Fibroblast of skin of back (primary cell): ENCODE measurements at places on chromosomes 12 and 14.

- DNase-seq: no peak
These were observed 341.2 kb upstream of the NAV3 start for GRCh38 chr12:77489331-77489970.

DNA sequence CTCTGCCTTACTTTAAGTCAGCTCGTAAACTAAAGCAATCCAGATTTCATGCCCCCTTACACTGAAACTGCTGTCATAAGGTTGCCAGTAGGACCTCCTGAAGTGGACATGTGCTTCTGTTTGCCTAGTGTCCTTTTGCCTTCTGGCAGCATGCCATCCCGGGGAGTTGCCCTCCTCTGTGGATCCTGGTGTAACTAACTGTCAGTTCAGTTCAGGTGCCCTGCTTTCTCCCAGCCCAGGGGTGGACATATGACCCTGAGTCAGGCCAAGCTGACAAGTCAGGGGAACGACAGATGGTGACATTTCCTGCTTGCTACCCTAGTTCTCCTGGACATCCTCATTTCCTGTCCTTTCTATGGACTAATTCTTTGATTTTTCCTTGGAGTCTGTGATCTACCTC lies 25.6 kb downstream of the AKAP6 start:
- DNase-seq: no peak

DNA sequence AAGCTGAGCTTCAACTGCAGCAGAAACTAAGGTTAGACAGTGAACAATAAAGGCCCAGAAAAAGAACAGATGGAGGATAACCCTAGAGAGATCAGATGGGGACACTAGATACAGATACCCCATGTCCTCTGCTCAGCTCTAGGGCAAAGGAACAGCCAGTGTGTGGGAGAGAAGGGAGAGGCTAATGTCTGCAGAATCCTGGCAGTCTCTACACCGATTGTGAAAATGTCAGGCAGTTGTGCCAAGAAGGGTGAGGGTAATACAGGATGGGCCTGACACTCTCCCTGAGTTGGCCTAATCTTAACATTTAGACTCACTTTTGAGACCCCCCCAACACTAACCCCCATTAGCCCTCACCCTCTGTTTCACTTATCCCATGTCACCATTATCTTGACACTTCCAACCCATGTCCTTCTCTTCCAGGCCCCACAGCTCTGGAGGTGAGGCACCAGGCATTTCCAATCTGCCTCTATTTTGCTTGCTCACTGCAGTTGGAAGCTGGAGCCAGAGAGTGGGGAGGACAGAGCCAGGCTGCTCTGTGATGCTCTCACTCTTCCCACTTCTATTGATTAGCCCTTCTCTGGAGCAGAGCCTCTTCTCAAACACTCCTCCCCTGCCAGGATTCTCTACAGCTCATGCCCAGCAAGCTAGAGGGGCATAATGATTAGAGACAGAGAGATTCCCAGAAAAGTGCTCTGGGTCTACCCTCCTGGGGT lies 3.0 kb upstream of the BLOC1S1 start:
- no peak for DNase-seq

- DNase-seq: no peak
These were observed 741.8 kb downstream of the TMEM121 start for GRCh38 chr14:106268013-106268727.

DNA sequence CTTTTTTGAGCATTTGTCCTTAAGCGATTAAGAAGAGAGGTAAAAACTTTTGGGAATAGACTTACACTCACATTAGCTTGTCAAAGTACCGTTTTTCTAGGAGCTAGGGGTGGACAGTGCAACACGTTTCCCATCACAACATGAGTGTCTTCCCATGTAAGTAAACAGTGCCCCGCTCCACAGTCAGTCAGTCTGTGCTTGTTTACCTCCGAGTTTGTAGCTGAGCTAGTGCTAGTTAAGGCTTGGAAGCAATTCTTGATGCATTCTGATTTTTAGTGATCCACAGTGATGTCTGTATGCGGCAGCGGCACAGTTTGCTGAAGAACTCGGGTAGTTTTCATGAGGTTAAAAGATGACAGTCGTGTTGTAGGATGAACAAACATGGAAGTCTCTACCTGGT lies 941 bp downstream of the ZDHHC17 start:
- DNase-seq: peak; percentile 16

DNA sequence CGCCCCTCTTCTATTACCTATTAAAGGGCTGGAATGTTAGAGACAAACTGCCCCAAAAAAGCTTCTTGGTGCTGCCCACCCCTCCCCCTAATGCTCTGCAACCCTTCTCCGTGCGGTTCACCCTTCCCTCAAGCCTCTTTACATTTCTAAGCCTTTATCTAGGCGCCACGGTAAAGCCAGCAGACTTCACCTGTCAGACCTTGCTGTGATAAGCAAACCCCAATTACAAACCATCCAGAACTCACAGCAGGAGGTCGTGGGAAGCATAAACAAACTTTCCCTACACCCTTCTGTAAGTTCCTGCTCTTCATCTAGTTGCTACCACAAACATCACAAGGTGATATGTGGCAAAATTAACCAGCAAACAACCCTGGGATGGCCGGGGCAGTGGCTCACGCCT lies 56.8 kb downstream of the MOK start:
- DNase-seq: no peak

DNA sequence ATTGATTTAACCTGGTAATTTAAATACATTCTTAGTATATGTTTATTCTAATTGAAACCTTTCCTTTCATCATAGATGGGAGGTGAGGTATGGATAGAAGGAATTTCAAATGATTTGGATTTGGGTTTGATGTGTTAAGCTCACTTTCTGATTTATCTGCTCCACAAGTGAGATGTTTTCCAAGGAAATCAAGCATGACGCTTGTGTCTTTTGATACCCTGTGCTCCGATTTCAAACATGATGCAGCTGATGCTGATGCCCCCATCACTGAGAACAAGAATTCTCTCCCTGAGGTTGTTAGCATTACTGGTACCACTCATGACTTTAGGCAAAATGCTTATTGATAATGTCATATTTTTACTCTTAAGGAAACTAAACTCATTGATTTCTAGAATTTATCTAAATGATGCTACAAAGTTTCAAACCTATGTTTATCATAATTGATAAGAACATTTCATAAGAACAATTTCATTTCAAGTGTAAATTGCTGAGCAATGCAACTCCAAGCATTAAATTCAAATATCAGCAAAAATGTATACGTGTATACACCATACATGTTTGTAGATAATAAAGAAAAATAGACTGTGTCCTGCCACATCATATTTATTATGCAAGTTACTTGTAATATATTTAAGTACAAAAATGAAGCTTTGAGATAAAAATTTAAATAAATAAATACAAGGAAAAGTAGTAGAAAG lies 75.5 kb upstream of the LRIG3 start:
- DNase-seq: no peak

GRCh38 chr12:15719230-15719629 lies 70.0 kb downstream of the EPS8 start:
- peak; percentile 42 for DNase-seq

DNA sequence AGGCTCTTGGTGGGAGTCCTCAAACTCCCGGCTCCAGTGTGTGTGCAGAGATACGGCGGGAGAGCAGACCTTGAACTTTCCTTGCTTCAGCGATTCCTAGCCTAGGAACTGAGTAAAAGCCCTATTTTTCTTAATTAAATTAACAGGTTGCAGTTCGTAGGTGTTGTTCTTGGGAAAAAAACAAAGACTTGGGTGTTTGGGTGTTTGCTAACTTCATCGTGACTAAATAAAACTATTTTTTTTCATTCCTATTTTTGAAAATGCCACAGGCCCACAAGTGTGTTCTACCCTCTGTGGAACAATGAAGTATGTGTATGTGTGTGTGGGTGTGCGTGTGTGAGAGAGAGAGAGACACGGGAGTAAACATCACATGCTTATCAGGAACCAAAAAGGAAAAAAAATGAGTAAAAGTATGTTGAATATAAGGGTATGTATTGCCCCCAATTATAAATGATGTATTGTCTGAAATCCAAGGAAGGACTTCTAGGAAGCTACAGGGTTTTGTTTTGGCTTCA lies 651 bp downstream of the TMEM117 start:
- DNase-seq: peak; percentile 22

GRCh38 chr14:75277008-75277814 lies 1.4 kb upstream of the FOS start:
- peak; percentile 89 for DNase-seq

GRCh38 chr12:27274706-27275105 lies 30.6 kb downstream of the STK38L start:
- DNase-seq: peak; percentile 37

- DNase-seq: peak; percentile 5
These were observed 41.8 kb upstream of the CLMN start for GRCh38 chr14:95361373-95362137.

DNA sequence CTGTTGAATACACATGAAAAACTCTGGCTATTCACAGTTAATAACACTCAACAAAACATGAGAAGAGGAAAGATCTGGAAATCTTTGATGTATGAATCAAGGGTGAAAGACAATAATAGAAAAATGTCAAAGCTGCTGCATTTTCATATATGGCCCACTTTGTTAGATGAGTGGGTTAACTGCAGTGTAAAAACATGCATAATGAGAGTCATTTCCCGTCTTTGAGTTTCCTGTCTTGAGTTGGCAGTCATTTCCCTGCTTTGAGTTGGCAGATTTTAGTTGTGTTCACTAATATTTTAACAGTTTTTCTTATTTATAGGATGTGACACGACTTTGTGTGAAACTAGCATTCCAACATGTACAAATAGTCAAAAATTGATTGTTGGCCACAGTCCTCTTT lies 87.9 kb upstream of the PTPRQ start:
- DNase-seq: peak; percentile 19

GRCh38 chr12:7130701-7131501 lies 730 bp downstream of the CLSTN3 start:
- DNase-seq: peak; percentile 44

DNA sequence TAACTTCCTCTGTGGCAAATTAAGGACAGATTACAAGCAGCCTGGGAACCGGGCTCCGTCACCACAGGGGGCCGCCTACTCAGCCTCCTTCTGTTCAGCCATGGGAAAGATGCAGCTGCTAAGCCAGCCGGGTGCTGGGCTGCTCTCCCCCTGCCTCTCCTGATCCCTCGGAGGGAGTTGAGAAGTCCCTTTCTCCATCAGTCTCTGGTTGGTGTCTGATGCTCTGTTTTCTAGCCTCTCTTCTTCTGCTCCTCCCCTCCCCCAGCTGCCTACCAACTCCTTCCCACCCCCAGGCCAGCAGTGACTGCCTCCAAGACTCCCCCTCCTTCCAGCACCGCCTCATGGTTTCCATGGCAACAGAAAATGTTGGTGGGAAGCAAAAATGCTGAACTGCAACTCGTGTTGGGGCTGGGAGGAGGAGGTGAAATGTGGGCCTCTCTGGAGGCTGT lies 486.7 kb downstream of the APAF1 start:
- DNase-seq: peak; percentile 86

- peak; percentile 39 for DNase-seq
These were observed 148.7 kb downstream of the SMOC1 start for GRCh38 chr14:70027785-70028428.

DNA sequence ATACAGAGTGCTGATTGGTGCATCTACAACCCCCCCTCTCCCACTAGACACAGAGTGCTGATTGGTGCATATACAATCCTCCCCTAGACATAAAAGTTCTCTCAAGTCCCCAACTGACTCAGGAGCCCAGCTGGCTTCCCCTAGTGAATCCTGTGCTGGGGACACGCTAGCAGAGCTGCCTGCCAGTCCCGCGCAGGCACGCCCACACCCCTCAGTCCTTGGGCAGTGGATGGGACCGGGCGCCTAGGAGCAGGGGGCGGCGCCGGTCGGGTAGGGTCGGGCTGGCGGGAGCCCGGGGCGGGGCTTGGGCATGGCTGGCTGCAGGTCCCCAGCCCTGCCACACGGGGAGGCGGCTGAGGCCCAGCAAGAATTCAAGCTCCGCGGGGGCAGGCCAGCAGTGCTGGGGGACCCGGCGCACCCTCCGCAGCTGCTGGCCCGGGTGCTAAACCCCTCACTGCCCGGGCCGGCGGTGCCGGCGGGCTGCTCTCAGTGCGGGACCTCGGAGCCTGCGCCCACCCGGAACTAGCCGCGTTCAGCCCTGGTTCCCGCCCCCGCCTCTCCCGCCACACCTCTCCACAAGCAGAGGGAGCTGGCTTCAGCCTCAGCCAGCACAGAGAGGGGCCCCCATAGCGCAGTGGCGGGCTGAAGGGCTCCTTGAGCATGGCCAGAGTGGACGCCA lies 64.3 kb upstream of the DDHD1 start:
- DNase-seq: peak; percentile 68

DNA sequence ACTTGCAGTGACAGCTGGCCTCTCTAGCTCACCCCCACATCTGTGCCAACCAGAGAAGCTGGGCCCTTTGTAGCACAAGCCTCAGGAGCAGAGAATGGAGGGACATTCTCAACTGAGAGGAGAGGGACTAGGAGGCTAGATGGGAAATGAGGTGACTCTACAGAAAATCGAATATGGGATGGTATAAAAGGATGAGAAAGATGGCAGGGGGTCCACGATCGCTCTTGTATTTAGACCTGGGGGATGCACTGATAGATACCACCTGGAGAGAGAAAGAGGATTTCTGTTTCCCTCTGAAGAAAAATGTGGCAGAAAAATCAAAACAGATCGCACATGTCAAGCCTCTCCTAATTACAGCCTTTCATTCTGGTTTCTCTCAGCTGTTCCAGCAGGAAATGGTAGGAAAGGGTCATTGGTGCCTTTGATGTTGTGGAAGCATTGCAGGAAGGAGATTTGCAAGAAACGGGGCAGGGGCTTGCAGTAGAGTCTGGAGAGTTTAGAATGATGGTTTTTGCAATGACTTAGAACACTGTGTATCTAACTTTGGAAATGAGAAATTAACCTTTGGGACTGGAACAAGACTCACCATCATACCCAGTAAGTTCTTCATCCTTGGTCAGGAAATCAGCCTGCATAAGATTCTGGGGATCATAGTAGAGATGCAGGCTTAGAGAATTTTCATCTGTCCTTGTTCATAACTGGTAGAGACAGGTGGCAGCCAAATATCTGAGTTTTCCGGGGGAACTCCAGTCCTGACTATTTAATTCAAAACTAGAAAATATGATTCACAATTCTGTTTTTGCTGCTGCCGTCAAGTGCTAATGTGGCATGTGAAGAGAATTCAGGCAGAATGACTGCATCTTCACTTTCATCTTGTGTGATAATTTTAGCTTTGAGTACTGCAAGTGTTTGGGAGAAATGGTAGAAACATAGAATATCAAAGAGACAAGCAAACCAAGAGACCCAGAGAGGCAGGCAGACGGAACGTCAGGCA lies 98.8 kb downstream of the DAD1 start:
- DNase-seq: no peak

DNA sequence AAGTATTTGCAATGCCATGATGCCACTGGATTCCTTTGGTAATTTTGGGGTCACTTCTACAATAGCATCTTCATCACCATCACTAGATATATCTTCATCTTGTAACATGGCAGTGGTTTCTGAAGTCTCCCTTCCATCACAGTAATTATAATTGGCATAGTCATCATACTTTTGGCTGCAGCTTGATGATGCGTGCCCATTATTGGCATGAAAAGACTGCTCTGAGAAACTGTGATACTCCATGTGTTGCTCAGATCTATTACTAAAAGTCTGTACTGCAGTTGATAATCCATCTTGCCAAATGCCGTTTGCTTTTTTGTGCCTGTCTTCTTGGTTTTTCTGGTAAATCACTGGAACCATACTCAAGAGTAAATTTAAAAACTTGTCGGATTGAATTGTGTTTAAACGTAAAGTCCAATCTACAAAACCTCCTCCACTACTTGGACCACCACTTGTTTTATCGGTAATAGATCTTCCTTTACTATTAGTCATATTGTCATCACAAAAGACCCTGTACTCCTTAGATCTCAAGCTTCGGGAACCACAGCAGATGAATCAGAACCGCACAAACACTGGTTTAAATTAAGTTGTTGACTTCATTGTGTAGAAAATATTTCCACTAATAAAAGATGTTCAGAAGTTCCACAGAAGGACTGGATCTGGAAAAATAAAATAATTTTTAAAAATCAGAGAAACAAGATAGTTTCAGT lies 29.9 kb downstream of the SLC41A2 start:
- no peak for DNase-seq

- no peak for DNase-seq
These were observed 142.1 kb downstream of the CNTN1 start for GRCh38 chr12:40834321-40834720.
